Breast epithelium (tissue), 4 donors: ENCODE measurements at places on chromosomes 6 and 20. TPM values are rescaled to one million over a fixed set of nuclear protein-coding genes. Genes with fewer than 3 reads are reported as not detected.

Gene GABRR1
- not detected for total RNA-seq

Gene PTK7
- 57.1 TPM for total RNA-seq

Gene EYS
- 1.3 TPM for total RNA-seq

- no peak for DNase-seq
These were observed 134.2 kb upstream of the LRFN2 start for GRCh38 chr6:40721271-40721952.

DNA sequence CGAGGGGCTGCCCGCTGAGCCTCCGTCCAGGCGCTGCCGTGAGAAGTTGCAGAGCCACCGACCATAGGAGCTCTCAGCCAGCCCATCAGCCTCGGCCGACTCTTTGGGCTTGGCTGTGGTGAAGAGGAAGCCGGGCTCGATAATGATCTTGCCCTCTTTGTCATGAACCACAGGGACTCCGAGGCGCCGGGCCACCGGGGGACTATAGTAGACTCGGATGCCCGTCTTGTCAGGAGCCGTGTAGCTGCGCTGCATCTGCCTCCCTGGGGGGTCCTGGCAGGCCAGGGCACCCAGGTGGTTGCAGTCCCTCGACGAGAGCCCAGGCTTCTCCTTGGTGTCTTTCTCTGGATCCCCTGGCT lies 20.5 kb upstream of the DSN1 start:
- no peak for DNase-seq

DNA sequence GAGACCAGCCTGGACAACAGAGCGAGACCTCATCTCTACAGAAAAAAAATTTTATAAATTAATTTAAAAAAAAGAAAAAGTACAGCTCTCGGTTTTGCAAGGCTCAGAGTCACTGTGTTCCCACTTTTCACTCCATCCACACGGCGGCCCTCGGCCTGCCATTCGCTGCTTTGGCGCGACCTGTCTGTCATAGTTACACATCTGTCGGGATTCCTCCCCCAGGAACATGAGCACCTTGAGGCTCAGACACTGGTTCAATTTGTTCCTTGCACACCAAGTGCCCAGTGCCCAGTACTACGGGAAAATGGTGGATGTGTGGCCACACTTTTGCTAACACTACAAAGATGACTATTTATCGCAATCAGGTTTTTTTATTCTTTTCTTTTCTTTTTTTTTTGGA lies 8.4 kb downstream of the CTSZ start:
- no peak for DNase-seq

DNA sequence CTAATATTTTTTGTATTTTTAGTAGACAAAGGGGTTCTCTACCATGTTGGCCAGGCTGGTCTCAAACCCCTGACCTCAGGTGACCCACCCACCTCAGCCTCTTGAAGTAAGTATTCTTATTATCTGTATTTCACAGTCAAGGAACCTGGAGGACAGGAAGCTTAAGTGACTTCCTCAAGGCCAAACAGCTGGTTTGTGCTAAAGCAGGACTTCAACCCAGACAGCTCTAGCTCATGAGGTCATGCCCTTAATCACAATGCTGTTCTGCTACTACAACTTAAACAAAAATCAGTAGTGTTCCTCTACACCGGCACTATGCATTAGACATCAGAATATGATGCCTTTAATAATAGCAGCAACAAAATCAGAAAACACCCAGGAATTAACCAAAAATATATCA lies 168.9 kb downstream of the ADGB start:
- DNase-seq = no peak

GRCh38 chr6:100886076-100886475 lies 4.9 kb upstream of the ASCC3 start:
- no peak for DNase-seq

DNA sequence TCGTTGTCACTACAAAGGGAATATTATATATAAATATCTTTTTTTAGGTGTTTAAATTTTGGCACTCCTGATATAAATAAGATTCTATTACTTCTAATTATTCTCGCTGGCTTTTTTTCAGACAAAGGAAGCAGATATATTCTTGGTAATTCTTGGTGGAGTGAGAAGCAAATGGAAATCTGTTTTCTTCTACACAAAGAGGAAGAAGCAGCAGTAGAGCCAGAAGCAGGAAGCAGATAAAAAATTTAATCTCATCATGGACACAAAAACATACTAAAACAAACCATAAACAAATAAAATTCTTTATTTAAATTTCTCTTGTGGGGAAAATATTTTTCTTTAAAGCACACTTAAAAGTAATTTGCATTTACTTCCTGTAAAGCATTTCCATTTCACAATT lies 3.7 kb upstream of the KIAA0319 start:
- no peak for DNase-seq

- DNase-seq = no peak
These were observed 58.8 kb upstream of the CD83 start for GRCh38 chr6:14058735-14059134.

- no peak for DNase-seq
These were observed 3.7 kb downstream of the OGFR start for GRCh38 chr20:62808211-62808865.
